ENCODE measurements at places on chromosomes 3 and 15.
A peak's percentile ranks its signal among the peaks of the same experiment; 100 is the strongest.

DNA sequence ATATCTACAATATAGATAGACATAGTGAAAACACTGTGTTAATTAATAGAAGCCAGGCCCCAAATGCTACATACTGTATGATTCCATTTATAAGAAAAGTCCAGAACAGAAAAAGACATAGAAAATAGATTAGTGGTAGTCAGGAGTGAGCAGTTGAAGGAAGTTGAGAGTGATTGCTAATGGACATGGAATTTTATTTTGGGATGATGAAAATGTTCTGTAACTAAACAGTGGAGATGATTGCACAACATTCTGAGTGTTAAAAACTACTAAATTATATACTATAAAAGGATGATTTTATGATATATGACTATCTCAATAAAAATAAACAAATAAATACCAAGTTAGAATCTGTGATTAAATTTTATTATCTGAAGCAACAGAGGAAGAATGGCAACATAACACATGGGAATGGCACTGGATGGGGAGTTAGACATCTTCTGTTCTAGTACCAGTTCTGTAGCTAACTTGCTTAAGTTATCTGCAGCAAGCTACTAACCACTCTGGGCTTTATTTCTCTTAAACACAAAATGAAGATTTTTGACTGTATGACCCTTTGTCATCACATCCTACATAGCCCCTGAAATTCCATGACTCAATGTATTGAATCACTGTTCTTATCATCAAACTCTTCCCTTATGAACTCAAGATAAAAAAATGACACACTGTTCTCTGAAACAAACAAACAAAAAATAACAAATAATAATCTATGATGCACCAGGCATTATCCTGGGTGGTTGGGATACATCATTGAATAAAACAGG lies 612.7 kb downstream of the TBL1XR1 start:
- no peak for DNase-seq

- DNase-seq = no peak
Observed at GRCh38 chr3:115321400-115321805, 174.3 kb upstream of the ZBTB20 start.

DNA sequence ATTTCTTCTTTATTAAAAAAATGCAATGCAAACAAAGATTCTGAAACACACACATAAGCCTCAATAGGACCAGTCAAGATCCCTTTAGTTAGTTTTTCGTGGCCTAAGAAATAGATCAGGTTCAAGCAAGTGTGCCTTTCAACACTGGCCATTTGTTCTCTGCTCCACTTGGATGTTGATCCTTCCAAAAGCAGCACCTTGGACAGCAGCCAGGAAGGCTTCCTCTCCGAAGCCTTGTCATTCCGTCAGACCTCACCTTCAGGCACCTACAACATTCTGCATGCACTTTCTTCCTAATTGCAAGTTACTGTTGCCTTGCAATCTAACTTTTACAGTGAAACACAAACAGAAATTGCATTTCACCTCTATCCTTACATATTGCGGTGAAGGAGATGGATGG lies 155.9 kb upstream of the FEZF2 start:
- DNase-seq = no peak

- no peak for DNase-seq
Observed at GRCh38 chr15:96347181-96348111, 16.9 kb downstream of the NR2F2 start.

GRCh38 chr15:49187549-49188245 lies 17.6 kb downstream of the GALK2 start:
- DNase-seq = no peak

DNA sequence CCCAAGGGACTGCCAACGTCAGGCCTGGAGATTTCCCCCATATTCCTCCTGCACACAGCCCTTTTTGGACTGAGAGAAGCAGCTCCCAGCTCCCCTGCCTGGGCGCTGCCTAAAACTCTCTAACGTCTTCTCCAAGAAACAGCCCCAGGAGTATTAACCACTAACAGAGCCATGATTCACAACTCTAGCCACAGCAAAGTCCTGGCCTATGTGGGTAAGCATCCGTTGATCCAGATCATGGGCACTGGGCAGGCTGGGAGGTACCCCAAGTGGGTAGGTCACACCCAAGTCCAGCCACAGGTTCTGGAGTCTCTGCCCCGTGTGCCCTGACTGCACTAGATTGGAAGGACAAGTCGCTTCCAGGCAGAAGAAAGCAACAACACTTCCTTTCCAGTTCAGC lies 31.9 kb downstream of the NBEAL2 start:
- no peak for DNase-seq

GRCh38 chr3:194306771-194307640 lies 44.1 kb downstream of the CPN2 start:
- peak; percentile 28 for DNase-seq

GRCh38 chr3:173622166-173622565 lies 224.6 kb downstream of the NLGN1 start:
- DNase-seq = no peak

GRCh38 chr3:2211568-2211967 lies 112.9 kb downstream of the CNTN4 start:
- no peak for DNase-seq

DNA sequence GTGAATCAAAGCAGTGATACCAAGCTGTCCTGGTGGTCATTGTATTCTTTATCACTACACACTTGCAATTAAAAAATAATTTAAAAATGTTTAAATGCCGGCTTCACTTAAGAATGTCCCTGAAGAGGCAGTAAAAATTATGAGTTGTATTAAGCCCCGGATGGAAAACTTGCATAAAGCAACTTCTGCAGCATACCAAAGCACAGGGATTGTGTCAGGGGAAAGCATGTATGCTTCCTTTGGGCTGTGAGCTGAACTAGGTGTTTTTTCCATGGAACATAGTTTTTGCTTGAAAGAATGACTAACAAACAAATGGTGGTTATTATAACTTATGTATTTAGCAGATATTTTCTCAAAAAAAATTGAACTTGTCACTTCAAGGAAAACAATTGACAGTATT lies 143.1 kb downstream of the ARNT2 start:
- DNase-seq = no peak

GRCh38 chr3:29466442-29466841 lies 185.6 kb downstream of the RBMS3 start:
- DNase-seq = no peak

DNA sequence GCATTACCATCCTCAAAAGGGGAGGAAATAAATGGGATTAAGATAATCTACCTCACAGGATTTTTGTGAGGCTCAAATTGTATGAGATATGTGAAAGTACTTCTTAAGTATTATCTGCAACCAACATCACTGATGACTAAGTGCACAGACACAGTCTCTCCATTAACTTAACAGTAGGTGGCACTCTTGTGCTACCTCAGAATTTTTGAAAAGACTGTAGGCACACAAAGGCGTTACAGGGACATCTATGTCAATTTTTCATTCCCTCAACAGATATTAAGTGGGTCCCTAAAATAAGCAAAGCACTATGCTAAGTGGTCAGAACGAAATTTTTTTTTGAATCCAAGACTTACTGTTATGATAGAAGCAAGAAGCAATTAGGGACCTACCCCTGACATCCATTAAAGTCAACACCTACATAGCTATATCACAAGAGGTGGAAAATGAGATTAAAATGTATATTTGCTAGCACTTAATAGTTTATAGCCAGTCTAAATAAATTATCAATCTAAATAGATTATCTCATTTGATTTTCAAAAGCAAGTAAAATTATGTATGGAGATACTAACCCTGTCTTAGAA lies 52.9 kb downstream of the RYK start:
- peak; percentile 59 for DNase-seq

GRCh38 chr3:129162729-129163579 lies 2.1 kb upstream of the ISY1 start:
- no peak for DNase-seq

DNA sequence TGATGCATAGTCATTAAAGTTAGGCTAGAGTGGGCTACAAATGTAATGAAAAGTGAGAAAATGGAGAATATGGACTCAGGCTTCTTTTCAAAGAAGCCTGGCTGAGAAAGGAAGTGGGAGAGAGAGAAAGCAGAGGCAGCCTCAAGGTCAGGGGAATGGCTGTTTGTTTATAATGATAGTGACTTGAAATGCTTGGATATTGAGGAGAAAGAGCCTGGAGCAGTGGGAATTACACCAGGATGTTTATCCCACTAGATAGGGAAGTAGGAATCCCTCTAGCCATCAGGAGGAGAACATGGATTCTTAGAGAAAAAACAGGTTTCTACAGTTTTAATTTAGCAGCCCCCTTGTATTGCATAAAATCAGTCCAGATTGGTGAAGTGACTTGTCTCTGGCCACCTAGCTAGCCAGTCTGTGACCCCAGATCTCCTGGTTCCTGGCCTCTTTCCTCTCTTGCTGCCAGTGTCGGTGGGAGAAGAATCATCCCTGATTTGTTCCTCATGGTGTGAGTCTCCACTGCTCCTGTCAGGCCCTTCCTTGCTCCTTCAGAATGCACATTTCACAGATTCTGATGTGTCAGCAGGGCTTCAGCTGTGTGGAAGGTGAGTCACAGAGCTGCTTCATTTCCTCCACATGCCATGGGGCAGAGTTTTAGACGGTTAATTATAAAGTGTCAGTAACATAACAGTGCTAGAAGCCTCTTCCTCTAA lies 32.9 kb downstream of the SEMA6D start:
- DNase-seq = no peak

- no peak for DNase-seq
Observed at GRCh38 chr3:175511219-175511785, 652.2 kb downstream of the NAALADL2 start.

DNA sequence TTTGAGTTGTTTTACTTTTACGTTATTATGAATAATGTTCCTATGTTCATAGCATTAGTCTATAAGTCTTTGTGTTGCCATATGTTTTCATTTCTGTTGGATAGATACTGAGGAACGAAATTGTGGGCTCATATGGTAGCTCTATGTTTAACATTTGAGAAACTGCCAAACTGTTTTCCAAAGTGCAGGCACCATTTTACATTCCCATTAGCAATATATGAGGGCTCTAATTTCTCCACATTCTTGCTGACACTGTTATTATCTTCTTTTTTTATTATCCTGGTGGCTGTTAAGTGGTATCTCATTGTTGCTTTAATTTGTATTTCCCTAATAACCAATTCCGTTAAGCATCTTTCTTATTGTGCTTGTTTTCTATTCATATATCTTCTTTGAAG lies 1.8 kb upstream of the PIK3R4 start:
- DNase-seq = no peak

DNA sequence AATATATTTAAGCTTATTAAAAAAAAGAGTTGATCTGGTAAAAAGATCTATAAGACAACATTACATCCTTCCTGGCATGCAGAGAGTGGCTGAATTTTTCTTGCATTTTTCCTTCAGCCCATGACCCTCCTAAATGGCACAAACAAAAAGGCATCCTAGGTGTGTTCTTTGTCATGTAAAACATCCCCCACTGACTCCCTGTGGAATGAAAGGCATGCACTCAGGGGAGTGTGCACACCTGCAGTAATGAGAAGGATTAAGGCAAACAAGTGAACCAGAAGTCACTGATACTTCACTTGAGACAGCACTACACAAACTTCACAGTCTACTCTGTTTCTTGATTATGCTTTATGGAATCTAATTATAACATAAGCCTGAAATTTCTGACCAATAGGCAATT lies 195.0 kb downstream of the RBMS3 start:
- no peak for DNase-seq

DNA sequence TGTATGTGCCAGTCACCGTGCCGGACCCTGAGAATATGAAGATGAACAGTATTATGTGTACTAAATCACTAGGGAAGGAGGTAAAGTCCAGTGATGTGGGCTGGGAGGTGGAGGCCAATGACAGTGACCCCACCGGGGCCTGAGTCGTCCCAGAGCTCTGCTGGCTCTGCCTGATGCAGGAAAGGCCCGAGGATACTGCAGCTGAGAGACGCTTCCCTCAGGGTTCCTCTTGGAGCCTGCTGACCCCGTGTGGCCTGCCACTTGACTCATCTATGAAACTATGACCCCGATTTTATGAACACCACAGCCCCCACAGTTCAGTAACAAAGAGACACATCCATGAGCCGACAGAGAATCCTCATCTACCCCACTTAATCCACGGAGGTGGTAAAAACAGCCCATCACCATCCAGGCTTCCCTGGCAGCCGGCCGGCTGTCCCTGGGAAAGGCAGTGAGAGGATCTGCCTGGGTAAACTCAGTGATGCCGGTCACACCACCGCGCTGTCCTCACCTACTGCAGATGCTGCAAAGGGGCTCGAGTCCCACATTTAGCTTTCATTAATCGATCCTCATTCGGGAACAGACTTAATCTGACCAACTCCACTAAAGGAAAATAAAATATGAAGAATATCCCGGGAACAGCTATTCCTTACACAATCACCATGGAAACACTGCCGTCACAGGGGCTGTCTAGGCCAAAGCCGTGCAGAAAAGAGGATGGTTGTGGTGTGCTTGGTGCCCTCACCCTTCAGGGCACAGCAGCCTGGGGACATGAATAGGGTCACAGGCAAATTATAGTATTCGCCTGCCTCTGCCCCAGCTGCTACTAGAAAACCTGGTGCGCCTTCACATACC lies 82.9 kb downstream of the ARRDC4 start:
- no peak for DNase-seq

DNA sequence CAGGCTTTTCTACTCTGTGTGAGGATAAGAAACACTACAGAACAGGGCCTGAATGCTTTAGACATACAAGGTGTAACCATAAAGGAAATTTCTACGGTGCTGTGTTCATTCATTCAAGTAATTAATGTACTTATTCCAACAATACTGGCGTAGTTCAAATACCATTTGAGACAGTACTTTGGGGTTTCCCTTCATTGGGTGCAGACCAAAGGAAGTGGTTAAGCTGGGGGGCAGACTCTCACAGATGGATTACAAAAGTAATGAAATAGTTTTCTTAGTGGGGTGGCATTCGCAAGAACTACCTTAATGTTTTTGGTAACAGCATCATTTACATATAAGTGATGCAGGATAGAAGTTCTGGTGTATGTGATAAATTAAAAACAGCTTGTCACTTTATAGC lies 65.9 kb downstream of the BTD start:
- peak; percentile 67 for DNase-seq

GRCh38 chr15:83904107-83905040 lies 250.5 kb downstream of the ADAMTSL3 start:
- DNase-seq = no peak

DNA sequence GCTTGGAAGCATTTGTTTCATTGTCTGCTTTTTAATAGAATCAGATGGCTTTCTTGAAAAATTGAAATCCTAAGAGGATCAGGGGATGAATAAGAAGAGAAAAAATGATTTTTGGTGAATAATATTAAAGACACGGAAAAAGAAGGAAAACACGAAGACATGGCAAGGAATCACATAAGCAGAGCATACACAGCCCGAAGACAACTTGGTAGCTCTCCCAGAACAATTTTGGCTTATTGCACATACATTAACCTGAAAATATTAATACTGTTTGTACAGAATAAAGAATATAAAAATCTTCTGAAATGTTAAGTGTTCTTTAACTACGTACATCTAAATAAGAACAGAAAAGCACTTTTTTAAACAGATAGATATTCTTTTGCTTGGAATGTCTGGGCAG lies 150.0 kb downstream of the SHOX2 start:
- DNase-seq = no peak

DNA sequence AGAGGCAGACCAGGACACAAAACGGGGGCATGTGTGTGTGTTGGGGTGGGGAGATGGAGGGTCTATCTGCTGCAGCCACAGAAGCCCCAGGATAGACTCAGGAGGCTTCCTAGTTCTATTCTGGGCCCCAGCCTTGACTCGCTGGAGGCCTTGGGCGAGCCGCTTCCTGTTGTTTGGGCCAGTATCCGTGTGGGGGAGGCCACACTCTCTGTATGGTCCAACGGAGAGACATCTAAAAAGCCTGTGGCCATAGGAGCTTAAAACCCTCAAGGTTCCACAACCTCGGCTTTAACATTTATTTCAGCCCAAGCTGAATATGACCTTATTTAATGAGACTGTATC lies 32.8 kb downstream of the POC1A start:
- no peak for DNase-seq

GRCh38 chr15:82567661-82568060 lies 27.4 kb upstream of the RPS17 start:
- no peak for DNase-seq
